Posterior vena cava (tissue), 2 donors: ENCODE measurements at places on chromosomes 3 and 15. TPM values are rescaled to one million over a fixed set of nuclear protein-coding genes. Genes with fewer than 3 reads are reported as not detected.

- DNase-seq = no peak
Measured at GRCh38 chr15:96431786-96432185, 101.3 kb downstream of the NR2F2 start.

The FILIP1L gene
- total RNA-seq = 630 TPM

DNA sequence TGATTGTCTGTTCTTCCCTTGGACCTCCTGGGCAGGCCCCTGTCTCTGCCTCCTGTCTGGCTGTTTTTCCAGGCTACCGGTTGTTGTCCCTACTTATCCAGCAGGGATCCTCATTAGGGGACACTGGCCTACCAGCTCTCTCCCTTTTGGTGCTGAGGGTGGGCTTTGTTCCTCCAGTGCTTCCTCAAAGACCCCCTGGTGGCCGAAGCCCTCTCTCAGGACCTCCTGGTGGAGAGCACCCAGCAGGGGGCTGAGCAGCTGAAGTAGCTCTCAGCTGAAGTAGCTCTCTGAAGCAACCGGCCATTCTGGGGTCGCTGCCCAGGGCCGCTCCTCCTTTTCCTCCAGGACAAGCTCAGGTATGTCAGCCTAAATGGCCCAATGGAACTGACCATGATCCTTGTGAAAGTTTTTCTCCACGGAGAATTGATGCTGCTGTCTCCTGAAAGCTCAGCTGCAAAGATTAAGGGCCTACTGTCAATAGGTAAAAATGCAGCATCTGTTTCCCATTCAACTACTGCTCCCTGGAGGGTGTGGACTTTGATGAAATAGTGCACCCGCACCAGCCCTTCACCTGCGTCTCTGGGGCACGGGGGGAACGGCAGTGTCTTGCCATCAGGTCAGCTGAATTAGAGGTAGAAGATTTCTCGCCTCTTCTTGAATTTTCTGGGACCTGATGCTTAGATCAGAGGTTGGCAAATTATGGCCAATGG is 27.6 kb downstream of the ARNT2 start:
- DNase-seq = no peak

DNA sequence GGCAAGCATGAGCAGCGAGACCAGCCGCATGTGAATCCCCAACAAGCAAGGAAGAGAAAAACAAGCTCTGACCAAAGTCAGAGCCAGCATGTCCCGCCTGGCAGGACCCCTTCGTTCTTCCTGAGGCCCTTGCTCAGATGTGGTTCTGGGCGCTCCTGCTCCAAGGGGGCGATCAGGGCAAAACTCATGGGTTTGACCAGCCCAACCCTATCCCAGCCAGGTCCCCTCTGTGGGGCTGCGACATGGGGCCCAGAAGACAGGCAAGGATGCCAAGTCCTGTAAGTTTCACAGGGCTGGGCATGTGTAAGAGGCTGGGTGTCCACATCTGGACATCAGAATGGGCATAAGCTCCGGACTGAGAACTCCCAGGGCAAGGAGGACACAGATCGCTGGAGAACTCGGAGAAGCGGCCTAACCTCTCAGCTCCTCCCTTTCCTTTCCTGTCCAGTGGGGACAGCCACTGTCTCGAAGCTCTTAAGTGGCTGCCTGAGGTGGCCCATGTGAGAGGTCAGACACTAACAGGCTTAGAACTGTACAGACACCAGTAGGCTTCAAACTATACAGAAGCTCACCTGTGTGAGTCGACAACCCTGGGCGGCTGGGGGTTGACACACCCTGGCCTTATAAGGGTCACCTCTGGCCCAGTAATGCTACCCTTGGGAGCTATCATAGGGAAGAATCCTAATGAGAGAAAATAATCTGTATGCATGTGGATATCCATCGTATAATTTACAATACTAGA is 48.9 kb downstream of the XXYLT1 start:
- DNase-seq = peak; percentile 64
